ENCODE measurements at places on chromosomes 12 and 14. TPM values are rescaled to one million over a fixed set of nuclear protein-coding genes. Genes with fewer than 3 reads are reported as not detected.

DNA sequence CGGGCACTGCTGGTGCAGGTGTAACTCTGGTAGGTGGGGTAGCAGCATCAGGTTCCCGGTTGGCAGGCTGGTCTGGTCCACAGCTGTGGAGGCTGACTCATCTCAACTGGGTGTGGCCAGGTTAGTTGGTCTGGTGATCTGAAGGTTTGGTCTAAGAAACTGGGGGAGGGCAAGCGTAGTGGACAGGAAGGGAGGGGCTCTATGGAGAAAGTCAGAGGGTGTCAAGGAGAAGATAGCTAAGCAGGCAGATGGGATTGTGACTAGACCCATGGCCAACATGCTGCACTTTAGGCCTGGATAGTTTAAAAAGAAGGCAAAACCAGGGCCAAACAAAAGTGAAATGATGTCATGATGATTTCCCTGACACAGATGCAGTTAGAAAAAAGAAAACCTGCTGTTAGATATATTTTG is 7.9 kb downstream of the TRIM9 start:
- no peaks in the 10 kb centered on the region for H3K27me3 ChIP-seq
- no peak for DNase-seq
- no peaks in the 10 kb centered on the region for H3K36me3 ChIP-seq
- no peak overlapping the region for H3K27ac ChIP-seq
- H3K4me3 ChIP-seq = no peak overlapping the region
- H3K4me1 ChIP-seq = no peaks in the 10 kb centered on the region

DNA sequence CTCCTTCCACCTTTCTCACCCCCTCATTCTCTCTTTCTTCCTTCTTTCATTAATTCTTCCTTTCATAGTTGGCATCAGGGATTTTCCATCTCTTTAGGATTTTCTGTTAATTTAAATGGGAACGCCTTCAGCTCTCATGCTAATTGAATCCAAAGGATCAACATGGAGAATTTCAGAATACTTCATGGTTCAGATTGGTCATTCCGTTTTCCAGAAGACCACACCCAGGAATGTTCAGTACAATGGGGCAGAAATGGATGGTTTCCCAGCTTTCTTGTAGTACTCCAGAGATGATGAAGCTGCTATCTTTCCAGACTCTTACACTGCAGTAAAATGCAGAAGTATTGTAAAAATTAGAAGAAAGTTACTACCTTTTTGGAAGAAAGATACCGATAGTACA is 440.0 kb downstream of the DAD1 start:
- H3K27me3 ChIP-seq = no peaks in the 10 kb centered on the region
- H3K4me1 ChIP-seq = no peaks in the 10 kb centered on the region
- H3K27ac ChIP-seq = no peak overlapping the region

DNA sequence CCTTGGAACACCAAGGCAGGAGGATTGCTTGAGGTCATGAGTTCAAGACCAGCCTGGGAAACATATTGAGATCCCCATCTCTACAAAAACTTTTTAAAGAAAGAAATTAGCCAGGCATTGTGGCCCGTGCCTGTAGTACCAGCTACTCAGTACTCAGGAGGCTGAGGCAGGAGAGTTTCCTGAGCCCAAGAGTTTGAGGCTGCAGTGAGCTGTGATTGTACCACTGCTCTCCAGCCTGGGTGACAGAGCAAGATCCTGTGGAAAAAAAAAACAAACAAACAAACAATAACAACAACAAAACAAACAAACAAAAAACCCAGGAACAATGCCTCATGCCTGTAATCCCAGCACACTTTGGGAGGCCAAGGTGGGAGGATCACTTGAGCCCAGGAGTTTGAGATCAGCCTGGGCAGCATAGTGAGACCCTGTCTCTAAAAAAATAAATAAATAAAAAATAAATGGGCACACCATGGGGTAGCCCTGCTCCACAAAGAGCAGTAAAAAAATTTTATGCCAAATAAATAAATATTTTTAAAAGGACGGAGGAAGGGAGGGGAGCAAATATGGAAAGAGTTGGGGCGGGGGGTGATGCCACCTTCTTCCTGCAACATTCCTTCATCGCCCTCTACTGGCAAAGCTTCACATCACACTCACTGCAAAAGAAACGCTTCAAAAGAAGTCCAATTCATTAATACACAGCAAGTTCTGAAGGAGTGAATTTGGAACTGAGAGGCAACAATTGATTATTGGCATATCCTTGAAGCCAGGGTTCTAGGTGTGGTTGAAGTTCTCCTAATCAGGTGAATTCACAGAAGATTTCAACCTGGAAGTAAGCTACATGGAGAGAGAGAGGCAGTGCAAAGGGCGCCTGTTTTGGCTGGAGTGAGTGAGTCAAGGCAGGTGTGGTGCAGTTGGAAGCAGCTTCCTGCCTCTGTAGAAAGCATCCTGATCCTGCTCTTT is 8.8 kb upstream of the GNPTAB start:
- no peak overlapping the region for H3K4me3 ChIP-seq
- no peaks in the 10 kb centered on the region for H3K36me3 ChIP-seq
- H3K27ac ChIP-seq = no peak overlapping the region
- peak; percentile 48 for DNase-seq

DNA sequence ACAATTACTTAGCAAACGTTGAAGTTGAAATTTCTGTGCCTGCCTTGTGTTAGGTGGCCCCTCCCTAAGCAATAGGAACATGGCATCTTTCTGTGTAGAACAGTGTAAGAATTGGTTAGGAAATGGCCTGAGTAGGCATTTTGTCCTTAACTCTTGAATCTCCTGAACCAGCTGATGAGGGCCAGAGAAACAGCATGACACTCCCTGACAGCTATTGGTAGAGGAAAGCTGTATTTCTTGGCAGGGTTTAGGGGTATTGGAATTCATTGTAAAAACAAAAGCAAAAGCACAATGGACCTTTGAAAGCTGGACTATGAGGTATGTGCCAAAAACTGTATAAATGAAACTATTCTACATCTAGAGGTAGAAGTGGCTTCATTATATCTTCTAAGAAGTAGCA is 40.6 kb upstream of the LRTM2 start:
- H3K4me1 ChIP-seq = peaks cover 3% of the 10 kb centered on the region
- DNase-seq = no peak
- no peak overlapping the region for H3K4me3 ChIP-seq
- H3K27me3 ChIP-seq = no peaks in the 10 kb centered on the region
- H3K27ac ChIP-seq = no peak overlapping the region

DNA sequence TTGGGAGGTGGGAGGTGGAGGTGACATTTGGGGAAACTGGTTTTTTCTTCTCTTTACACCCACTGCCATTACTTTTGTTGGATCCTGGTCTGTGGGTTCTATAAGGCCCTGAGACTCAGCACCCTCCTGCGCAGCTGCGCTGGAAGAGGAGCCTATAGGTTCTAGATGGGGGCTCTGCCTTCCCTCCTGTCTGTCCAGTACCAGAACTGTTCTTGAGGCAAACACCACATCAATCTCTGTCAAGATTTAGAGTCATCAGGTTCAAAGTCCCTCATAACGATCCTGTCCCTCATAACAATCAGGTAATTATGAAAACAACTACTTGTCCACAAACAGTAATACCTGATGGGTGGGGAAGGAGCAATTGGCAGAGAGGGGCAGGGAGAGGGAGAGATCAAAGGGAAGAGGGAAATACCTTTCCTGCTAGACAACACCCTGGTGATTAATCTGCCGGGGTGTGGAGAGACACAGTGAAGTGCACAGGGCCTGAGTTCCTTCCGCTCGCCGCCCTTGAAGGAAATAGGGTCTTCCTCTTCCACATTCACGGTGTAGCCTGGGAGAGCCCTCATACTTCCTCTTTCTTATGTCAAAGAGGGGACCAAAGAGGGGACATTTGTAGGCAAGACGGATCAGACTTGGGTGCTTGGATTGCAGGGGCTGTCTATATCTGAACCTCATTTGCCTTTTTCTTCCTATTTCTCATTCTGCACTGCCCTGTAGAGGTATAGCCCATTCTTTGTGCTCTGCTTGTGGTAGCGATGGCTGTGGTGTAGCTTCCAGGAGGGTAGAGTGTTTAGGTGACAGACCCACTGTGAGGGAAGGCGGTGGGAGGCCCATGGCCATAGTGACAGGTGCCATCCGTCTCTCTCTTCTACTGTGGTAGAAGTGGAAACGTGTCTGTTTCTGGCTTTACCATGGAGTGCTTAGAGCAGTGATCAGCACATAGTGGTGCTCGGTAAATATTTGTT is 12.6 kb downstream of the GPRC5A start:
- no peak overlapping the region for H3K4me3 ChIP-seq
- no peak for DNase-seq
- H3K27ac ChIP-seq = no peak overlapping the region
- H3K4me1 ChIP-seq = no peaks in the 10 kb centered on the region
- H3K36me3 ChIP-seq = no peaks in the 10 kb centered on the region

GRCh38 chr14:55329999-55330710 is 58.9 kb downstream of the FBXO34 start:
- DNase-seq = no peak
- H3K36me3 ChIP-seq = no peaks in the 10 kb centered on the region
- no peaks in the 10 kb centered on the region for H3K27me3 ChIP-seq
- no peak overlapping the region for H3K4me3 ChIP-seq
- H3K27ac ChIP-seq = peak overlapping the region; percentile 9
- no peaks in the 10 kb centered on the region for H3K4me1 ChIP-seq

The TPH2 gene
- total RNA-seq = not detected

DNA sequence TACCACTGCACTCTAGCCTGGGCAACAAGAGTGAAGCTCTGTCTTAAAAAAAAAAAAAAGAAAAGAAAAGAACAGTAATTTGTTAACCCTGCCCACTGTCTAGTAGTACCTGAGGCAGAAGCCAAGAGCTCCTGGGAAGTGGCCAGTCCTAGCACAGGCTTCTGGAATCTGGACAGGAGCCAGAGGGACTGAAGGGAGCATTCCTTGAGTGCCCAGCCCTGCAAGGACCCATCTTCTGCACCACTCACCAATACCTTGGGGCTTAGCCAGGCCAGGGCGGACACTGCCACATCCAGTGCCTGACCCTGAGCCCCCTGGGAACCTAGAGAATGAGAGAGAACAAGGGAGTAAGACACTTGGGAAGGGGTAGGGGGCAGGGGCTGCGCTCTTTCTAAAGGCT is 33.7 kb downstream of the PARP2 start:
- peaks cover 37% of the 10 kb centered on the region for H3K36me3 ChIP-seq
- DNase-seq = no peak
- H3K27me3 ChIP-seq = no peaks in the 10 kb centered on the region
- no peak overlapping the region for H3K4me3 ChIP-seq
- H3K4me1 ChIP-seq = no peaks in the 10 kb centered on the region

- DNase-seq = no peak
- H3K4me3 ChIP-seq = no peak overlapping the region
- no peaks in the 10 kb centered on the region for H3K36me3 ChIP-seq
- H3K27ac ChIP-seq = no peak overlapping the region
Measured at GRCh38 chr12:42735861-42736361, 146.4 kb upstream of the PRICKLE1 start.

All from breast epithelium (tissue), 4 donors.